Stimulated activated CD4-positive, alpha-beta T cell treated with anti-CD3 and anti-CD28 coated beads, Interleukin-2, amount 100 ng/mL, for 48 hours (primary cell): ENCODE measurements at places on chromosomes 3 and 15.

DNA sequence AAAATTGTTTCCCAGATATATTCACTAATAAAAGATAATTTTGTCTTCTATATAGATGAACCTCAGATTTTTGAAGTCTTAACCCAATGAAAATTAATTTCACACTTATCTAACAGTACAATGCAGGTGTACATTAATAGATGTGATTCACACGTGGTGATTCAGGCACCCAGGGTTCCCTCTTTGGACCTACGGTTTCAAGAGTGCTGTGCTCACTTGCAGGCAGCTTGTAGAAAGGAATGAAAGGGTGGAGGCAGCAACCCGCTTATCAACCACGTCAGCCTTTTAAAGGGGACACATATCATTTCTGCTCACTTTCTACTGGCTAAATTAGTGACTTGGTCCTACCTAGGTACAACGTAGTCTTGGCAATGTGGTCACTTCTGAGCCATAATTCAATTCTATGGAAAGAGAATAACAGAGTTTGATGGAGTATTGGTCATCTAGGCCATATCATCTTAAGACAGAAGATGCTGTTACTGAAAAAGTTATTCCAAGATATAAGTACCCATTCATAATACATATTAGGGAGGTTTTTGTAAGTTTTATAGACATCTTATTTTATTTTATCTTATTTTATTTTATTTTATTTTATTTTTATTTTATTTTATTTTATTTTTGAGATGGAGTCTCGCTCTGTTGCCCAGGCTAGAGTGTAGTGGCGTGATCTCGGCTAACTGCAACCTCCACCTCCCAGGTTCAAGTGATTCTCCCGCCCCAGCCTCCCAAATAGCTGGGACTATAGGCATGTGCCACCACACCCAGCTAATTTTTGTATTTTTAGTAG, 37.9 kb downstream of the ACP3 start:
- no peak for DNase-seq

DNA sequence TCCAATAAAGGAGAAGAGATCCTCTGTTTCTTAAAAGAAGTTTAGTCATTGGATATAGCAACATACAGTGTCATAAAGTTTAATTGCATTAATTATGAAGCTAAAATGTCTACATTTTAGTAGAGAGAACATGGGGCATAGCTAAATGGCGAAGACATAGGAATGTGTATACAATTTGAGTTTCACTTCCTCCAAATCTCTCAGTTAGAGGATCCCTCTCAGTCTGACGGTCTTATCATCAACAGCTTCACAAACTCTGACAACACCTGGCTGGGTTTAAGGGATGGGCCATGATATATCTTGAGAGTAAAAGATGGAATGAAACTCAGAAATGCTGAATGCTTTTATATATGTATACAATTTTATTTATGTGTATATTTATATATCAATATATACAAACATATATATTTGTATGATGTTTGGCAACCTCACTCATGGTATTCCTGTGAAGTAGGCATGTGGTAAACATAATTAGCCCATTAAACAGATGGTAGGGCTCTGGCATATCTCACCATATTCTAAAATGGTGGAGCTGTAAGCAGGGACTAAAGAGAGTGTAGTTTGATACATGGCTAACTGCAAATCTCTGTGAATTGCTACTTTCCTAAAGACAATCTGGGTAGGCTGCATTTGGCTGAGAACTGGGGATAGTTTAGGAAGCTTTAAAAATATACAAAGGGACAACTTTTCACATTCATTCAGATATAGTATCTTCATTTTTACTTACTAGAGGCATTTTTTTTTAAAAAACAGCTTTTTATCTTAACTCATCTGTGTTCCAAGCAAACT, 111.6 kb downstream of the TIGIT start:
- DNase-seq = no peak

DNA sequence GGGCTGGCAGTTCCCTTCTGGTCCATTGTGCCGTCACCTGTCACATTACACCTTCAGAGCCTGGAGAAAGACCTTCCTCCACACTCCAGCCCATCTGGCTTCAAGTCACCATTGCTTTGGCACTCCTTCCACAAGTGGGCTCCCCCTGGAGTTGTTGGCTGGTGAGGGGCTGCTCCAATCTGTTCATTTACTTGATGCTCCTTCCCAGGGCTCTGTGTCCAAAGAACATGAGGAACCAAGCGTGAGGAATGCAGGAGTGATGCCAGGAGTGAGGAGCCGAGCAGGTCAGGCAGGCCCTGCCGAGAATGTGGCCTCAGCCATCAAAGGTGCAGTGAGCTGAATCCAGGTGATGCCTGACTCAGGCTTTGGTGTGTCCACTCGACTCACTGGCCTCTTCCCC, 57.2 kb downstream of the OXNAD1 start:
- DNase-seq = no peak

GRCh38 chr15:30985081-30985531, 6.3 kb downstream of the MTMR10 start:
- DNase-seq = no peak

DNA sequence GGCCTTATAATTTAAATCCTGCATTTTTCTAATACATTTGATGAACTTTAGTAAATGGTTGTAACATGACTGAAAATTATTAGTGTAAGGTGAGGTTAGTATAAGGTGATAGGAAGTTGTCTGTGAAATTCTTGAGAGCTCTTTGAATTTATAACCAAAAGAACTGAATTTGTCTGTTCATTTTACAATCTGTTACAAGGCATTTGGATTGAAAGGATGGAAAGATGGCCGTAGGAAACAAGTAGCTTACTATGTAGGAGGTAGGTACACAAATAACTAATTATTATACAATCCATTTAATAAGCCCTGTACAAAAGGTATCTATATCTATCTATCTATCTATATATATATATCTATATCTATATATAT, 6.6 kb downstream of the DIPK2A start:
- DNase-seq = no peak

DNA sequence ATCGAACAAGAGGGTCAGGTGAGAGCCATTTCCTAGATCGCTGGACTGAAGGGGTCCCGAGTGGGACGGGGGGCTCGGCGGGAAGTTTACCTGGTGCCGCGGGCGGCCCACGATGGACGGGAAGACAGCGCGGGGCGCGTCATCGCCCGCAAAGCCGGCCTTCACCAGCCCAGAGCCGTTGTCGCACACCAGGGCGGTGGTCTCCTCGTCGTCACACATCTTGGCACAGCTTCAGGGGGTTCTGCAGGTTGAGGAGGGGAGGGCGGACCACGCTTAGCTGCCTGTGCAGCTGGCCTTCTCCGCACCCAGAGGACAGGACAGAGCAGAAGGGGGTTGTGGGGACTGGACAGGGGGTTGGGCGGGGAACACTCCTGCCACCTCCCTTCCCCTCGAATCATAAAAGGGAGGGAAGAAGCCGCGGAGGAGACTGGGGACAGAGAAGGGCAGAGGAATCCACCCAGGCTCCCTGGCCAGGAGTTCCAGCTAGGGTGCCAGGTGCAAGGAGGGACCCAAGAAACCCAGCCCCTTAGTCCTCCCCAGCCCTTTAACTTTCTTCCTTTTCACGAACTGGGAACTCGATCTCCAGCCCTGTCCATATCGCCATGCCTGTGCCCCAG, 651 bp downstream of the ACTC1 start:
- DNase-seq = no peak

- no peak for DNase-seq
These were observed 939.7 kb downstream of the NSUN3 start for GRCh38 chr3:95002438-95003046.

GRCh38 chr3:10725067-10725466, 91.0 kb upstream of the SLC6A11 start:
- no peak for DNase-seq

GRCh38 chr3:49536875-49537533, 17.3 kb upstream of the BSN start:
- no peak for DNase-seq

DNA sequence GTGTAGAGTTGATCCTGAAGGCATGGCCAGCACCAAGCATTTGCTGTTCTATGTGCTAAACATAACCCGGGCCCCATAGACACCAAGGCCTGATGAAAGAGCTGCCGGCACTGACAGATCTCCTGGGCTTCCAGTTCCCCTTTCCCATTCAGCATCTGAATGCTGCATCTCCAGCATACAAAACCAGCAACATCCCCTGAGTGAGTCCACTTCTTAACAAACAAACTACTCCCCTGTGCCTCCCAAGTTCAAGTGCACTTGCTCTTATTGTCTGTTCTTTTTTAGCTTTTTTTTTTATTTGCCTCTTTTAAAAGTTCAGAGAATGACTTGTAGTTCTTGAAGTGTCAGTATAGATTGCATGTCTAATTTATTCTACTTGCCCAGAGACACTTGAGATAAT, 156.0 kb downstream of the EDEM1 start:
- DNase-seq = no peak

DNA sequence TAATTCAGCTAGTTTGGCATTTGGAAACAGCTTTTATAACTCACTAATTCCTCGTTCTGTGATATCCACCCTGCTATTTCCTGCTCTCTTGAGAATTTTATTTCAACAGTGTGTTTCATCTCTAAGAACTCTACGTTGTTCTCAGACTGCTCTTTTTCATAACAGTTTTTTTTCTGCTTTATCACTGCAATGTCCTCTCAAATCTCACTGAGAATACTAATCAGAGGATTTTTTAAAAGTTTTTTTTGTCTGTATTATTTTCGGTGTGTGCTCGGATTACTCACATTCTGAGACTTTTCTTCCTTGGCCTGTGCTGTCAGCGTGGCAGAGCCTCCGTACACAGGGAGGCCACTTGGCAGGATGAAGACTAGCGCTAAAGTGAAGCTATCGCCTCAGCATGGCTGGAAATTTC, 59.4 kb upstream of the NEO1 start:
- DNase-seq = no peak

DNA sequence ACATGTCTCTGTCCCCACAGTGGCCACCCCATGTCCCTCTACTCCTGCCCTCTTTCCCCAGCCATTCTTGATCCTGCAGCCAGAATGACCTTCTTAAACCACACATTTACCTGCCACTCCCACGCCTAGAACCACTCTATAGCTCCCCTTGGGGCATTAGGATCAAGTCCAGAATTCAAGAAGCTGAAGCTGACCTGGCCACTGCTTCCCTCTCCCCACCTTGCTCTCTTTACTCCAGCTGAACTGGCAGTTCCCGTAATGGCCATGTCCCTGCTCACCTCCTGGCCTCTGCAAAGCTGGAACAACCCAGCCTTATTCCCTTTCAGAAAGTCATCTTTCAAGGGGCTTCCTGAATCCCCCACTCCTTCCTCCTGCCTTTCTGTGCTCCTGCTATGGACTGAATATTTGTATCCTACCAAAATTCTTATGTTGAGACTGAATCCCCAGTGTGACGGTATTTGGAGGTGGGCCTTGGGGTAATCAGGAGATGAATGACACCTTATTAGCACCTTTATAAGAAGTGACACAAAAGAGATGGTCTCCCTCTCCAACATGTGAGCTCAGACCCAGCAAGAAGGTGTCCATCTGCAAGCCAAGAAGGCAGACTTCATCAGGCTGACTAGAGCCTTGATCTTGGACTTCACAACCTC, 3.8 kb downstream of the CSRNP1 start:
- DNase-seq = no peak

DNA sequence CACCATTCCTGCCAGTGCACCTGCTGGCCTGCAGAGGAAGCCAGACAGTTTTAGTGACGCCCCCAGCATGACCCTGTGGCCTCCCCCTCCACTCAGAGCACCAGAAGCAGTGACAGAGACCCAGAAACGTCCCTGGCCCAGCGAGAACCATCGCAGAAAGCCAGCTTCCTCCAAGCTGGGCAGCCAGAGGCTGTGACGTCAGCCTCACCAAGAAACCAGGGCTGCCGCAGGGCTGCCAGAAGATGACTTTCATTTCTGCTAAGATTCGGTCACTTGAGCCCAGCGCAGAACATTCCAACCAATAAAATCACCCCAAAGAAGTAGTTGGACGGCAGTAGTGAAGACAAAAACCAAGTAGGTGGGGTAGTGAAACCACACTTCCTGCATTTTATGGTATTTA, 29.6 kb upstream of the RPL32 start:
- DNase-seq = no peak

DNA sequence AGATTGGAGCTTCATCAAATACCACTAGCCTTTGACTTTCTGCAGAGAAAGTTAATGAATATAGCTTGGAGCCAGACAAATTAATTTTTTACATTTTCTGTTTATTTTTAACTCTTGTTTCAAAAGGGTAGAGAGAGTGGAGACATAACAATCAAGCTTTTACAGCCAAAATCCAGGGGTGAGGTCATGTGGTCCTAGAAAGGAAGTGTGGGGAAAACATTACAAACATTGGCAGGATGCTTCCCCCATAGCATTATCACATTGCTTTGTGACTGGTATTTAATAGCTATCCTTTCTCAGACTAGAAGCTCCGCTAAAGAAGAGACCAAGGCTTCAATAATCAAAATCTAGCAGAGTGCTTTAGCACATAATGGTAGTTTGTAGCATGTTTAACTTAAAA, 46.4 kb upstream of the PHLDB2 start:
- no peak for DNase-seq

DNA sequence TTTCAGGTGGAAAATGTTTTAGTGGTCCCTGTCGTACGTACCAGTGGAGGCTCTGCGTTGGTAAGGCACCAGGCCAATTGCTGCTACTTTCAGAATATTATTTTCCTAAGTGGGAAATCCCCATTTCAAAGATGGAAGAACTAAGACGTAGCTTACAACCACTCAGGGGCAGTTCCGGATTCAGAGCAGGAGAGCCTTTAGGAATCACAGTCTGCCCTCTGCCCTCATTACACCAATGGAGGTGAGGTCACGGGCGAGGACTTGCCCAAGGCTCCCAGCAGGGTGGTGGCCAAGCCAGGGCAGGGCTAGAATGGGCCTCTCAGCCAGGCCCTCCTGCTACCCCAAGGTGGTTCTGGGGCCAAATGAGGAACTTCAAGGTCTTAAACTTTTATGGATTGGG, 72.6 kb downstream of the RASGRF1 start:
- no peak for DNase-seq

DNA sequence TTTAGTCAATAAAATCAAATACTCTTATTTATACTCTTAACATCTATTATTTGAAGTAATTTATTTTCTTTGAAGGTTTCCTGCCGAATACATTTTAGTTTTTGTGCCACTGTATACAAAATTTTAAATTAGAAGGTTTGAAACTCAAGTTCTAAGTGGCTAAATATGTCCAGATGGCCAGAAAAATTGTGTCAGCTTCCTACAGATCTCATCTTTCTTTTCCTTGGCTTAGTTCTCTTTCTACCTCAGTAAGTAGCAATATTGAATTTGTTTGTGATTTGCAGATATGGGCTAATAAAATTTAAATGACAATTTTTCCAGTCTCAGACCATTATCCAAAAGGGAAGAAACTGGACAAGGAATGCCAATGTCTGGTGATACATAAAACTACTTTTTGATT, 452.1 kb downstream of the ROBO2 start:
- no peak for DNase-seq
